Endothelial cell (in vitro differentiated cells): ENCODE measurements at places on chromosomes 1 and 21. TPM values are rescaled to one million over a fixed set of nuclear protein-coding genes. Genes with fewer than 3 reads are reported as not detected.

The NPPA gene
- not detected for total RNA-seq

- H3K27ac ChIP-seq, result no peak overlapping the region
- H3K4me1 ChIP-seq, result no peaks in the 10 kb centered on the region
- H3K36me3 ChIP-seq, result no peaks in the 10 kb centered on the region
- DNase-seq, result no peak
Measured at GRCh38 chr21:18661842-18662241, 258.3 kb upstream of the TMPRSS15 start.

DNA sequence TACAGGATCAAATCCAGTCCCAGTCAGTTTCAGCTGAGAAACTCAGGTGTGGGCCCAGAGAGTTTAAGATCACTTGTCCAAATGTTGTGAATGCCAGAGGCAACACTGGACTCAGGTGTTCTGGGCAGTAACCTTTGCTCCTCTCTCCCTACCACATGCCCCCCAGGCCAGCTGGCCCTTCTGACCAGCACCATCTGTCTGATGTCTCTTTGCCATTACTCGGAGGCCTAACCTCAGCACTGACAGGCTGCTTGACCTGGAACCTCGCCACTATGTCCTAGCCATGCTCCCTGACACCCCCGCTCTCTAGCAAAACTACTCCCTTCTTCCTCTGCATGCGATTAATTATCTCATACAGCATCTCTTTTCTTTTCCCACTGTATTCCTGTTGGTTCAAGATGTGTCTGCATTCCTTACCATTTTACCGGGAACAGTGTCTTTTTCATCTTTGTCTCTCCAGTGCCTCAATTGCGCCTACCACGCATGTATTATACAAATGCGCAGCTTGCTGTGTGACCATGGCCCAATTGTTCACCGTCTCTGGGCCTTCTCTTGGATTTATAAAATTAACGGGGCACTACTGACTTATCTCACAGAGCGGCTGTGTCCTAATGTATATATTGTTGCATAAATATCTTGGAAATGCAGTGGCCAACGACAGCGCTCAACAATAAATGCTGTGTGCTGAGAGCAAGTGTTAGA is 159.5 kb upstream of the IRF2BP2 start:
- H3K27ac ChIP-seq, result peak overlapping the region; percentile 51
- H3K27me3 ChIP-seq, result no peaks in the 10 kb centered on the region
- no peak for DNase-seq
- no peaks in the 10 kb centered on the region for H3K36me3 ChIP-seq
- H3K4me3 ChIP-seq, result no peak overlapping the region

GRCh38 chr1:223651291-223651991 is 14.1 kb downstream of the CAPN8 start:
- DNase-seq, result no peak
- H3K36me3 ChIP-seq, result no peaks in the 10 kb centered on the region
- H3K4me1 ChIP-seq, result peaks cover 14% of the 10 kb centered on the region
- peaks cover 5% of the 10 kb centered on the region for H3K27me3 ChIP-seq

DNA sequence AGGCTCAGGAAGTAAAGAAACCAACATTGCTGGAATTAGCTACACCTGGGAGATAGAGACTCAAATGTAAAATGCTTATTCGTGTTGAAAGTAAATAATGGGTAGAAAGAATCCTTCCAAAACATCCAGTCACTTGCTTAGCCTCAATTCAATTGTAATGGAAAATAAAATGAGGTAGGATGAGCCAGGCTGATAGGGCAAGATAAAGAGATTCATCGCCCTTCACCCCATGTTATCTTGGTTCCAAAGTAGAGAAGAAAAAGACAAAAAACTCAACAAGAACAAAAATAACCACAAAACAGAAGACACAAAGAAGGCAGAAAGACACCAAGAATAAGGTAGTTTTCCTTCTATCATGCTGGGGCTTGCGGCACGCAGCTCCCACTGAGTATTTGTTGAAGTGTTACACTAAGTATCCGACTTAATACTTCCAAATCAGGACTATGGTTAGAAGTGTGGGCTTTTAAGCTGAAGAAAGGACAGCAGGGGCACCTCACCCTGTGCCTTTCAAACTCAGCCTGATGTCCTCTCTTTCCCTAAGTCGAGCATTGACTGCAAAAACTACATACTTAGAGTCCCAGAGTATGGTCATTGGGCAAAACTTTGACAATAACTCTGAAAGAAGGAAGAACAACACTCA is 202.1 kb downstream of the VAV3 start:
- peaks cover 6% of the 10 kb centered on the region for H3K4me1 ChIP-seq
- DNase-seq, result no peak
- peaks cover 57% of the 10 kb centered on the region for H3K36me3 ChIP-seq
- H3K27me3 ChIP-seq, result peaks cover 5% of the 10 kb centered on the region
- H3K27ac ChIP-seq, result no peak overlapping the region

GRCh38 chr1:150165622-150166612 is 16.2 kb downstream of the PLEKHO1 start:
- H3K4me3 ChIP-seq, result no peak overlapping the region
- H3K36me3 ChIP-seq, result peaks cover 8% of the 10 kb centered on the region
- DNase-seq, result peak; percentile 77
- no peak overlapping the region for H3K27ac ChIP-seq
- H3K27me3 ChIP-seq, result peaks cover 12% of the 10 kb centered on the region
- H3K4me1 ChIP-seq, result peaks cover 24% of the 10 kb centered on the region

DNA sequence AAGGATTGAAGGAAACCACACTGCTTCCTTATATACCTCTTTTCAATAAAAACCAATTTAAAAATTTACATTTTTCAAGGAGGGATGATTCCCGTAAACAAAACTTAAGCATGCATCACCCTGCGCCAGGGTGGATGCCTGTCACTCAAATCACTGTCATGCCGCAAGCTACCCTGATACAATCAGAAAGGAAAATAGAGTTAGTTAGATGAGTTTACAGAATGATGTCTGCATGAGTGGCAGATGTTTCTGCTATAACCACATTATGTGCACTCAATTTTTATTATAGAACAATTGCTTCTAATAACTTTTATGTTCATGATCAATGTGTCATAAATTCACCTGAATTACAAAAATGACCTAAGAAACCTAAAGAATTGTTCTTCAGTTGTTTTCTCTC is 123.4 kb upstream of the ADGRL4 start:
- DNase-seq, result no peak
- H3K4me3 ChIP-seq, result no peak overlapping the region
- no peaks in the 10 kb centered on the region for H3K4me1 ChIP-seq
- no peaks in the 10 kb centered on the region for H3K36me3 ChIP-seq
- H3K27ac ChIP-seq, result no peak overlapping the region
